ENCODE measurements at places on chromosomes 7 and 10. TPM values are rescaled to one million over a fixed set of nuclear protein-coding genes. Genes with fewer than 3 reads are reported as not detected.
A peak's percentile ranks its signal among the peaks of the same experiment; 100 is the strongest.

GRCh38 chr7:82268632-82269031 lies 174.9 kb downstream of the CACNA2D1 start:
- DNase-seq: no peak

DNA sequence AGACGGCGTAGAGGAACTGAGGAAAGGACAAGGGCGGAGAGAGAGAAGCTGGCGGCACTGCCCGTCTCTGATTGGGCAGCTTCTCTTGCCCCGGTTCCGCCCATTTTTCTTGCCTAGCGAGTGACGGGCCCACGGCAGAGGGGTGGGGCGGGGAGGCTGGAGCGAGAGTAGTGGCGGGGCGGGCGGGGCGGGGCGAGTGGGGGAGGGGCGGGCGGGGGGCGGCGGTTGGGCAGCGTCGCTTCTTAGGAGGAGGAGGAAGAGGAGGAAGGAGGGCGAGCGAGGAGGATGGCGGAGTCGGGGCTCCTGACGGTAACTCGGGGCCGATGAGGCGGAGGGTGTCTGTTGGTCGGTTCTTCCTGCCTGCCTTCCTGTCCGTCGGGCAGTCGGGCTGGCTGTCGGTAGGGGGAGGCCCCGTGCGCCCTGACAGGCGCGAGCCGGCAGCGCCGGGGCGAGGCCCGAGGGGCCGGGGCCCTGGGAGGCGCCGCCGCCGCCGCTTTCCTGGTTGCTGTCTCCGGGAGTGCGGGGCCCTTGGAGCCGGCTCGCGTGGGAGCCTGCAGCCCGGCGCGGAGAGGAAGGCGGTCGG lies at the start of gene SHOC2:
Gene SHOC2, plus strand, starts transcription at position 256 of the 583 bp plus-strand sequence. CDS start 44,755 bp downstream, outside the sequence.
- peak; percentile 100 for DNase-seq

DNA sequence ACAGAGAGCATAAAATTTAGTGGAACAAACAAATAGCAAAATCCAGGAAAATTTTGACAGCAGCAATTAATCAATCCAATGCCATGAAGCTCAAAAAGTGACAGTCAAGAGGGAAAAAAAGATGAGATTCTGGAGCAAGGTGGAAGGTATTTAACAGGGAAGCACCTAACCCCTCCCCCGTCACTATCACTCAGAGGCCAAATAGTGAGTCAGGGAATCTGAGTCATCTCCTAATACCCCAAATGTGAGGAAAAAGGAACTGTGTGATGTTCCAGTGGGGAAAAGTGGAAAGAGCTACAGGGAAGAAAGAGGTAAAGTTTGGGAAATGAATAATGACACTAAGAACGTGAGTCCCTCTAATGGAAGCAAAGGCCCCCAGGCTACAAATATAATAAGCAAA lies 113.2 kb upstream of the PHF14 start:
- DNase-seq: no peak

GRCh38 chr7:33539198-33539597 lies 366.1 kb upstream of the BMPER start:
- DNase-seq: no peak

GRCh38 chr10:34761453-34761852 lies 53.6 kb downstream of the PARD3 start:
- DNase-seq: no peak

GRCh38 chr10:115982076-115982475 lies 290.9 kb downstream of the GFRA1 start:
- no peak for DNase-seq

DNA sequence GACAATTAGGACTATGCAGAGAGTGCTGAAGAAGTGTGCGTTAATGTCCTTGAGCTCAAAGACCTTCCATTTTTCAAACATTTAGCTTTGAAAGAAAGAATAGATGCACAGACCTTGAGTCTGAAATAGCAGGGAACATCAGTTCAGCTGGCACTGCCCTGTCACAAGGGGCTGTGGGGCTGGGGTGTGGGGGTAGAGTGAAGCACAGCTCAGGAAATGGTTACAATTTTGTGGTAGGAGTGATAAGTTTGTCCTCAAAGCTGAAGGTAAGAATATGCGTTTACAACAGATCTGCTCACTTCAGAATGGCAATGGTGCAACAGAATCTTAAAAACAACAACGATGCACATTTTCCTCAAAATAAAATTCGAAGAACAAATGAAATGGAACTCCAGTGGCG lies 33.6 kb downstream of the SMKR1 start:
- DNase-seq: no peak

- peak; percentile 82 for DNase-seq
Measured at GRCh38 chr7:149866779-149867447, 6.9 kb upstream of the ATP6V0E2 start.

DNA sequence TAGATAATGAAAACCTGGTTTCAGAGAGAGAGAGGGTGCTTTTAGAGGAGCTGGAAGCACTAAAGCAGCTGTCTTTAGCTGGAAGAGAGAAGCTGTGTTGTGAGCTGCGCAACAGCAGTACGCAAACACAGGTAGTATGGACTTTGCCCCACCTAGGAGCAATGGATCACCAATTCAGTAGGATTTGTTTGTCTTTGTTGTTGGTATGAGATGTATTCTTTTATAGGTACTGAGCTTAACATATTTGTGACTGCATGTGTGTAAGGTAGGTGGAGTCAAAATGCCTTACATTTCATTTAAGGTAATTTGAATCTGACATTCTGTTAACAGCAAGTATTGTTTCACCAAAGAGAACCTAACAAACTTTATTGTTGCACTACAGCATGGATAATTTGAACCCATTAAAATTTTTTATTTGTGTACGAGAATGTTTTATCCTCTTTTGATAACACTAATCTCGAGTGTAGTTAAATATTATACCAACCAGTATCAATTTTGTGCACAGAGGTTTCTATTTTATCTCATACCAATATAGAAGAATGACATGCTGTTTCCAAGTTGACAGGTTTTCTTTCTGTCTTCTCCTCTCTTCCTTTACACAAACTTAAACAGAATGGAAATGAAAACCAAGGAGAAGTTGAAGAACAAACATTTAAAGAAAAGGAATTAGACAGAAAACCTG lies 92.1 kb downstream of the CYP51A1 start:
- DNase-seq: no peak

DNA sequence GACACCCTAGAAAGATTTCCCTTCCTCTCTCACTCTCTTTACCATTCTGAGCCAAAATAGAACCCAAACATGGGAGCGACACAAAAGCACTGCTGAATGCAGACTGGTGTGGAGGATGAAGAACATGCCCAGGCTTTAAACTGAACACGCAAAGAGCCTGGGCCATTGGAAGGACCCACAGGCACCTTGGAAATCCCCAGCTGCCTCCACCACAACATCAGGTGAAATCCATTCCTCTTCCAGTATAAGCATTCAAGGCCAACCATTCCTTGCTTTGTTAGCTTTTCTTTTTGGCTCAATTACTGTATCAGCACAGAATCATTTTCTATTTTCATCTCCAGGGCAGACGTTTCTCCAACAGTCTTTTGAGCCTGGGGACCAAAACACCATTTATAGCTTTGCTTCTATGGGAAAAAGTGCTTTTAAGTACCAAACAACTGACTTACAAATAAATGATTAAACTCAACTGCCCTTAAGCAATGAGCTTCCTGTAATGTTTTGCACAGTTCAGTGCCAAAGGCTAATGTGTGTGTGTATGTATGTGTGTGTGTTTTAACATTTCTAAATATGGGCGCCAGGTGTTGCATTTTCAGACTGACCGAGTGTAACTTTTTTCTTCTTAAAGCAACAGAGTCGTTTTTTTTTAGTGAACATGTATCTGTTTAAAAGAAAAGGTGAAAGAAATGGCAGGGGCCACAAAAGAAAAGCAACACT lies 16.2 kb upstream of the BLNK start:
- no peak for DNase-seq

GRCh38 chr10:28307267-28307666 lies 4.4 kb upstream of the MPP7 start:
- no peak for DNase-seq

- no peak for DNase-seq
Measured at GRCh38 chr10:124614003-124614659, 130.0 kb downstream of the FAM53B start.

- no peak for DNase-seq
Measured at GRCh38 chr10:17725703-17726102, 26.3 kb upstream of the TMEM236 start.

GRCh38 chr7:2564970-2565540 lies 6.3 kb downstream of the IQCE start:
- no peak for DNase-seq

GRCh38 chr7:22445140-22445743 lies 54.7 kb downstream of the STEAP1B start:
- peak; percentile 91 for DNase-seq

DNA sequence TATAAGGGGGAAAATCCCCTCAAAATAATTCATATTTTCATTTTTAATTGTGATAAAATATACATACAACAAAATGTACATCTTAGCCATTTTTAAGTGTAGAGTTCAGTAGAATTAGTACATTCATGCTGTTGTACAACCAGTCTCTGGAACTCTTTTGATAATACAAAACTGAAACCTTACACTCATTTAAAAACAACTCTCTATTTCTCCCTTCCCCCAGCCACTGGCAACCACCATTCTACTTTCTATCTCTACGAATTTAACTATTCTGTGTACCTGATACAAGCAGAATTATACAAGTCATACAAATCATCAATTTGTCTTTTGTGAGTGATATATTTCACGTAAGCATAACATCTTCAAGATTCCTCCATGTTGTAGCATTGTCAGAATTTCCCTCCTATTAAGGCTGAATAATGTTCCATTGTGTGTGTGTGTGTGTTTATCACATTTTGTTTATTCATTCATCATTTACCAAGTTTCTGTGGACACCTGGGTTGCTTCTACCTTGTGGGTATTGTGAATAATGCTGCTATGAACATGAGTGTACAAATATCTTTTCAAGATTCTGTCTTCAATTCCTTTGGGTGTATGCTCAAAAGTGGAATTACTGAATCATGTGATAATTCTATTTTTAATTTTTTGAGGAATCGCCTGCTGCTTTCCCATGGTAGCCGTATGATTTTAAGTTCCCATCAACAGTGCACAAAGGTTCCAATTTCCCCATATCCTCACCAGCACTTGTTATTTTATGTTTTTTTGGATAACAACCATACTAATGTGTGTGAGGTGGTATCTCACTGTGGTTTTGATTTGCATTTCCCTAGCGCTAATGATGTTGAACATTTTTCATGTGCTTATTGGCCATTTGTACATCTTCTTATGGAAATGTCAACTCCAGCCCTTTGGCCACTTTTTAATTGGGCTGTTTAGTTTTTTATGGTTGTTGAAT lies 4.7 kb upstream of the EBLN1 start:
- no peak for DNase-seq

DNA sequence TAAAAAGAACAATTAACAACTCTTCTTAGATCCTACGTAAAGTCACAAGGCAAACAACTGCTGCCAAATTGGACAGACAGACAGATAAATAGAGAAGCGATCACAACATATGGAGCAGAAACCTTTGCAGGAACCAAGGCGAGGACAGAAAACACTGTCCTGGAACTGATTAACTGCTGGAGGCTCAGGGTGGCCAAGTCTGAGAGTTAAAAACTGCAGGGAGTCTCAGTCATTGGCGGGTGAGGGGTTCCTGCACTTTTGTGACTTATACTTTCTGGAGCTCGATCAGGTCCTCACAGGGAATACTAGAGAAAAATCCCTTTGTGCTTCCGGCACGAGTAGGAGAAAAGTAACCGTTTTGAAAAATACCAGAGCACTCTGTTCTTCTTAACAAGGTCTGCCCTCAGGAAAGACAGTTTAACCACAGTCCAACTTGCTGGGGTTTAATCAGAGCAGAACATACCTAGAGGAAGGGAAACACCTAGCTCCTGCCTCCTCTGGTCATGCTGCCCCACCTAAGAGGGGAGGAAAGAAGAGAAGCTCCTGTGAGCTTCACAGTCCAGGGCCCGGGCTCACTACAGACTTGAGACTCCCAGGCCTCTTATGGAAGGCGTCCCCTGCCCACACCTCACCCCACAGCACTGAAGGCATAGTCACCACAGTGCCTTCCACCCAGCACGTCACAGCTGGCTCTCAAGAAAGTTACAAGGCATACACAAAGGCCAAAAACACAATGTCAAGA lies 74.9 kb downstream of the LARP4B start:
- peak; percentile 22 for DNase-seq

DNA sequence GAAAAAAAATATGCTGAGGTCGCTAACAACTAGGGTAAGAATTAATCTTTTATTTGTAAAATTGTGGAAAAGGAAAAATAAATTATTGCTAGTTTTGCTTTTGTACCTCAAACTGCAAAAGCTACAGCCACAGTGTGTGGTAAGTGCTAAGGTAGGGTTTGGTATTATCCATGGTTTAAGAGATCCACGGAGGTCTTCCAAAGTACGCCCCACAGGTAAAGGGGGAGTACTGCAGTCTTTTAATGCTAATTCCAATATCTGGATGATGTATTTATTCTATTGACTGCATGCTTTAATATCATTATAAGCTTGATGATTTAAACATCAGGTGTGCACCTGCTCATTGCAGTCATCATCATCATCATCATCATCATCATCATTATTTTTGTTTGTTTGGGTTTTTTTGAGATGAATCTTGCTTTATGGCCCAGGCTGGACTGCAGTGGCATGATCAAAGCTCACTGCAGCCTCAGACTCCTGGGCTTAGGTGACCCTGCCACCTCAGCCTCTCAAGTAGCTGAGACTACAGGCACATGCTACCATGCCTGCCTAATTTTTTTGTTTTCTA lies 38.4 kb upstream of the BMS1 start:
- DNase-seq: no peak

The SLC13A1 gene
- total RNA-seq: 10.1 TPM

The PRPS1L1 gene
- total RNA-seq: not detected

The VIPR2 gene
- total RNA-seq: 0.91 TPM

The FAM131B gene
- total RNA-seq: 0.82 TPM

The EN2 gene
- total RNA-seq: 0.13 TPM

All from kidney (tissue), 22 donors.